ENCODE measurements at places on chromosomes 1 and 21. TPM values are rescaled to one million over a fixed set of nuclear protein-coding genes. Genes with fewer than 3 reads are reported as not detected.

The S100A7A gene
- total RNA-seq = not detected

DNA sequence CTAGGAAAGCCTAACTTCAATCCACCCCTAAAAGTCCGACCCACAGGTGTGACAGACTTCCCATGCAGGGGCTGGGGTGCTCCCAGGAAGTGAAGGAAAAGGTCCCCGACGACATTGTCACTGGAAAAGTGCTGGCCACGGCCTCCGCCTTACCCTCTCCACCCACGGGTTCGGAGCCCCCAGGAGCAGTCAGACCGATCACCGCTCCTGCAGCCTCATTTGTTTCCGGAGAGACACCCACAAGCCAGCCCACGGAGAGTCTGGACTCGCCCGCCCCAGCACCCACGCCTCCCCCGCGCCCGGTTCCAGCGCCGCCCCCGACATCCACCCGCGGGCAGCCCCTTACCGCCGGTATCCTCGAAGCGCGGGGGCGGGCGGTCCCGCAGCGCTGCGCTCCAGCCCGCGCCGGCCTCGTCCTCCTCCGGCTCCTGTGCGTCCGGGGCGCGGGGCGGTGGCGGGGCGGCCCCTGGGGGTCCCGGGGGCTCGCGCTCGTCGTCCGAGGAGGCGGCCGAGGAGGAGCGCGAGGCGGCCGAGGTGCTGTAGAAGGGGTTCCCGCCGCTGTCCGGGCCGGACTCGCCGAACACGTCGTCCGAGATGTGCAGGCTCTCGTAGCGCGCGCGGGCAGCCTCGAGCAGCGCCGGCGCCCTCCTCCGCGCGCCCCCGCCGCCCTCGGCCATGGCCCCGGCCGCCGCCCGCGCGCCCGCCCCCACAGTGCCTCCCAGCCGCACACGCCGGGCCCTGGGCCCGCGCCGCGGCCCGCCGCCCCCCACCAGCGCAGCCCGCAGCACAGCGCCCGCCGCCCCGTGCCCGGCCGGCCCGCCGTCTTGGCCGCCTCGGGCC, 660 bp downstream of the PGBD5 start:
- H3K4me3 ChIP-seq = no peak overlapping the region
- peaks cover 11% of the 10 kb centered on the region for H3K4me1 ChIP-seq
- H3K36me3 ChIP-seq = no peaks in the 10 kb centered on the region
- H3K27ac ChIP-seq = no peak overlapping the region

The TSACC gene
- not detected for total RNA-seq

GRCh38 chr1:205950826-205951549, 7.7 kb upstream of the SLC26A9 start:
- H3K4me1 ChIP-seq = no peaks in the 10 kb centered on the region
- DNase-seq = no peak
- H3K36me3 ChIP-seq = no peaks in the 10 kb centered on the region
- H3K4me3 ChIP-seq = no peak overlapping the region

- H3K4me1 ChIP-seq = no peaks in the 10 kb centered on the region
- no peak overlapping the region for H3K27ac ChIP-seq
- DNase-seq = no peak
- no peaks in the 10 kb centered on the region for H3K36me3 ChIP-seq
- no peaks in the 10 kb centered on the region for H3K27me3 ChIP-seq
- no peak overlapping the region for H3K4me3 ChIP-seq
These were observed 312.5 kb upstream of the PKN2 start for GRCh38 chr1:88371436-88372023.

The KCNH1 gene
- not detected for total RNA-seq

- no peak overlapping the region for H3K4me3 ChIP-seq
- no peaks in the 10 kb centered on the region for H3K36me3 ChIP-seq
- H3K27ac ChIP-seq = no peak overlapping the region
- peaks cover 6% of the 10 kb centered on the region for H3K4me1 ChIP-seq
These were observed 14.9 kb upstream of the PAQR7 start for GRCh38 chr1:25890239-25891034.

The RNU1-3 gene
- 5,937 TPM for total RNA-seq

The AKT3 gene
- total RNA-seq = 88.5 TPM

The ST6GALNAC5 gene
- total RNA-seq = not detected

GRCh38 chr1:43419627-43420425, 30.1 kb downstream of the SZT2 start:
- H3K27me3 ChIP-seq = no peaks in the 10 kb centered on the region
- H3K27ac ChIP-seq = no peak overlapping the region
- peaks cover 92% of the 10 kb centered on the region for H3K36me3 ChIP-seq
- no peak overlapping the region for H3K4me3 ChIP-seq
- no peak for DNase-seq
- no peaks in the 10 kb centered on the region for H3K4me1 ChIP-seq

GRCh38 chr1:155320661-155321617, at the start of gene RUSC1:
RUSC1 (plus strand) TSS chr1:155320894; CDS start chr1:155321774, 880 bp downstream.
- no peaks in the 10 kb centered on the region for H3K27me3 ChIP-seq
- peaks cover 11% of the 10 kb centered on the region for H3K36me3 ChIP-seq
- no peak within 1 kb of the TSS for H3K27ac ChIP-seq
- peaks cover 46% of the 10 kb centered on the region for H3K4me1 ChIP-seq
- peak within 1 kb of the TSS; percentile 54 for H3K4me3 ChIP-seq

The HCRTR1 gene
- not detected for total RNA-seq

The DMRTA2 gene
- not detected for total RNA-seq
